ENCODE measurements at places on chromosomes 5 and 9.

GRCh38 chr9:7640231-7640630 is 159.3 kb downstream of the DMAC1 start:
- no peak for DNase-seq

GRCh38 chr5:57711471-57711870 is 228.9 kb upstream of the ACTBL2 start:
- no peak for DNase-seq

- no peak for DNase-seq
These were observed 56.3 kb downstream of the TSSK1B start for GRCh38 chr5:113378514-113378913.

DNA sequence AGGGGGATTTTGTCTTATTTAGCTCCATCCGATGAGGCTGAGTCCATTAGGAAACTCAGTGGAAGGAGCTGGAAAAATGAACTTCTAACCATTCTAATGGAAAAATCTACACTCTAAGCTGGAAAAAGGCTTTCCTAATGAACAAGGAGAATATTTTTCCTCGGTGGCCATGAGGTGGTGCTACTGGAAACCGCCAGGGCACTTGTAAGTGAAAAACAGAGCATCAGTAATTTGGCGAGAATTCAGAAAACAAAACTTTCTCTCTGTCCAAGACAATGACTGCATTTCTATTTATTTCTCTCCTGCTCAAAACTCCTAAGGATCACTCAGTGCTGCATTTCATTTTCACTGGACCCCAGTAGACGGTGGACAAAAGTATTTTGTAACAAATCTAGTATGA is 237.6 kb downstream of the TENT4A start:
- DNase-seq = no peak

- no peak for DNase-seq
These were observed 69.3 kb downstream of the COL23A1 start for GRCh38 chr5:178520851-178521250.

DNA sequence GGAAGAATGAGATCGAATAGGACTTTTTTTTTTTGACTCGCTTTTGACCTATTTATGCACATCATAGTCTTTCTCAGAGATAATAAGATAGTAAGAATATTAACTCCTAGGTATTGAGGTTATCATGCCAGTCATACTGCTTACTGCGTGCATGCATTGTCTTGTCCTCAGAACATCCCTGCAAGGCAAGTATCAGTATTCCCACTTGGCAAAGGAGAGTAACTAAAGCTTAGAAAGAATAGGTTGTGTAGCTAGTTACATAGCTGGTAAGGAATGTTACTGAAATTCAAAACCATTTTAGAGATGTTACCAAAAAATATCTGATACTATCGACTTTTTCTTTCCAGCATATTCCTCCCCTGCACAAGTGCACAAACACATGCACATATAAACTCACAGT is 296.1 kb upstream of the CLINT1 start:
- no peak for DNase-seq

- no peak for DNase-seq
These were observed 63.2 kb downstream of the PRRT1B start for GRCh38 chr9:131608493-131609037.

DNA sequence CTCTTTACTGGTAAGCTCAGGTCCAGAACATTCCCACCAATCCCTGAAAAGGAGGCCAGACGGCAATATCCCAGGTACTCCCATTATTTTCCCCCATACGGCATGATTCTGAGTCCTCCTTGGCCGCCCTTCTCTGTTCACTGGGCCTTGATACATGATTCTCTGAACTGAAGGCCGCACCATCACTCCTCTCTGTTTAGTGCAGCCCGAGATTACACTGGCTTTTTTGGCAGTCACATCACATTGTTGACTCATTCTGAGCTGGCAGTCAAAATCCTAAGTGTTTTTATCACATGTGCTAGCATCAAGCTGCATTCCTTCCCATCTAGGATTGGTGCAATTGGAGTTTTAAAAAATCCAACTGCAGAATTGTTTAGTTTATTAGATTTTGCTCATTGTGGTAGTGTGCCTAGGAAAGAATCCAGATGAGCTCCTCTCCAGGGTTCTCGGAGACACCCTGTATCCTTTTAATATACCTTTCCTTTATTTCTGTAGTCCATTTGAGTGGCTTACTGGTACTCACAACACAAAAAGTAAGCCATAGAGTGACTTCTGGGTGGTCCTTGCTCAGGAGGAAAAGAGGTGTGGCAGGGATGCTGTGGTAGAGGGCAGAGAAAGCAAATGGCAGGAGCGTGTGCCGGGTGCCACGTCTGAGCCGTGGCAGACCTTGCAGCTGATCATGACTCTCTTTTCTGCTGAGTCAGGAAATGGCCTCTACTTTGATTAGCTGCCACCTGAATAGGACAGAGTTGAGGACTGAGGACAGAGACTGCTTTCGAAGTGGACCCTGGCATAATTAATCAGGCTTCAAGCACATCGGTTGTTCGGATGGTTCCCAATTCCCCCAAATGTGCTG is 121.1 kb upstream of the IL12B start:
- no peak for DNase-seq

GRCh38 chr5:125634216-125634835 is 788.9 kb upstream of the GRAMD2B start:
- no peak for DNase-seq

GRCh38 chr5:59140133-59140532 is 557.3 kb downstream of the RAB3C start:
- no peak for DNase-seq

- no peak for DNase-seq
These were observed 219.8 kb downstream of the FBXL7 start for GRCh38 chr5:15719784-15720183.

DNA sequence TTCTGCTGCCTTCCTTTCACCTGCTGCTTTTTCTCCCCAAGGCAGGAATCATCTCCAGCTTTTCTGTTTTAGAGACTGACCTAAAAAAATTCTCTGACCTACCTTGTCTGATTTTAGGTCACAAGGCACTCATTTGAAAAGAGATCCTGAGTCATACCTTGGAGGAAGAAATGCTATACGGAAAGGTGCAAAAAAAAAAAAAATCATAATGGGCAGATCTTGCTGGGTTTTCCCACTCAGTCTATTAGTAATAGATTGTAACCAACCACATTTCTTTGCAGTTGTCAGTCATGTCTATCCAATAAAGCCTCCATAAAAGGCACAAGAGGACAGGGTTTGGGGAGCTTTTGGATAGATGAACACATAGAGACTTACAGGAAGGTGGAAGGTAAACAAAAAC is 70.0 kb downstream of the MTREX start:
- no peak for DNase-seq

GRCh38 chr5:55850839-55851674 is at the start of gene IL31RA:
IL31RA (plus strand) TSS chr5:55851357; CDS start chr5:55851571, 214 bp downstream.
- no peak for DNase-seq

GRCh38 chr5:66454186-66455078 is 141.8 kb upstream of the MAST4 start:
- no peak for DNase-seq

DNA sequence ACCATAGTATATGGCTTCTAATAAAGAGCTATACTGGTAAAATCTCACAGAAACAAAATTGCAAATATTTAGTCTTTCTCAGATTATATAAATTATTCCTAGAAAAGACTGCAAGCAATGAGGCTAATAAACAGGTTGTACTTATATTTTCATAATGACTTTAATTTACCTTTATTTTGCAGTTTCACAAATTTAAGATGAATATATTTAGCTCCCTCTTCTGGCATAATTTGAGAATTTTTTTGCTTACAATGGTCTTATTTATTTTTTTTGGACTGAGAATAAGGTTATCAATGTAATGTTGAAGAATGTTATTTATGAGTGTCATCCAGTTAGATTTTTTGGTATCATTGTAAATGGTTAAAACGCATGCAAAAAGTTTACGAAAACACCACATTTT is 56.7 kb downstream of the PIK3R1 start:
- no peak for DNase-seq

DNA sequence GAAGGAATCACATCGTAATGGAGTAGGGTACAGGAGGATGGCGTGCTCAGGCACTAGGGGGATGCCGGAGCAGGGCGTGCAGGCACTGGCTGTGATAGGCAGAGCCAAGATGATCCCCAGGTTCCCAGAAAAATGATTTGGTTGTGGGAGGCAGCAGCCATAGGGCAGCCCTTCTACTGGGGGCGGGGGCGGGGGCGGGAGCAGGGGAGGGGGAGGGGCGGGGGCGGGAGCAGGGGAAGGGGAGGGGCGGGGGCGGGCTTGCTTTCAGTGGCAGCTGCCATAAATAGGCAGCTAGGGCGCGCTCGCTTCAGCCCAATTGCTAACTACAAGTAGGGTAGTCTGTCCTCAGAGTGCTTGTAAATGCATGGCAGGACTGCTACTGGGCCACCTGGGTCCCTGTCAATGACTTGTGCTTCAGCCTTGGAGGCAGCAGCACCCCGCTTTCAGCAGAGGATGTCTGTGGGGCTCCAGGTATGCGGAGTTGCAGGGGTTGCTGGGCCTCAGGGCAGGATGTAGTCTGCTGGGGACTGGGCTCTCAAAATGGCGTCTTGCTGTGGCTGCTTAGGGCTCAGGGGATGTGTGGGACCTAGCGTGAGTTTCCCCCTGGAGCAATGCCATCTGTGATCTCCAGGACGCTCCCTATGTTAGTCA is 354.3 kb downstream of the RAB3C start:
- DNase-seq = no peak

GRCh38 chr9:38682713-38683112 is 37.2 kb downstream of the FAM240B start:
- no peak for DNase-seq

- no peak for DNase-seq
These were observed 64.2 kb downstream of the SNX24 start for GRCh38 chr5:122909470-122910100.

- DNase-seq = no peak
These were observed 80.0 kb upstream of the COL5A1 start for GRCh38 chr9:134561427-134562145.

DNA sequence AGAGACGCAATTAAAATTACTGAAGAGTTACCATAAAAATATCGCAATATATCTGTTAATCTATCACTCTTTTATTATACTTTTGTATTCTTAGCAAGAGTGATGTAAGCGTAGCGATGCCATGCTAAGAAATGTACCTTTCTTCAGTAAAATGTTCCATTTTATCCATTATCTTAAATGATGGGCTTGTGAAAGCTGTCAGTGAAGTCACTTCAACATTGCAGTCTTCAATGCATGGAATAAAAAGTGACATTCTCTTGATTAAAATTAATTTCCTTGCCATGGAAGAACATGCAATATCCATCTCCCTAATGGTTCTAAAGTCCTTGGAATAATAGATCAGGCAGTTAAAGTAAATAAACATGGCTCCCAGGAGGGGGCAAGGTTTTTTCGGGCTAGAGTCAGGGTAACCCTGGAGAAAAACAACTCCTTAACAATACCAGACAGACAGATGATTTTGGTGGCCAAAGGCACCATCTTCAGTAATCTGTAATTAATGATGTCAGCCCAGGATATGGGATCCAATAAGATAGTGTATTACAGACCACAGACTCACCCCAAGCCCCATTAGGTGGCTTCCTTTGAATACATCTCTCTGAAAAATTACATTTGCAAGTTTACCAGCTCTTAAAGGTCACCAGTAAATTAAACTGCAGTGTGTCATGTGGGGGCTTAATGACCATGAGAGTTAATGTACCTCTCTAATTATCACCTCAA is 677.1 kb downstream of the DTWD2 start:
- DNase-seq = no peak

- no peak for DNase-seq
These were observed 206.2 kb downstream of the CFAP90 start for GRCh38 chr5:7644723-7645122.

- no peak for DNase-seq
These were observed 10.2 kb downstream of the SARDH start for GRCh38 chr9:133727876-133728441.

- DNase-seq = no peak
These were observed 84.4 kb downstream of the ZSWIM6 start for GRCh38 chr5:61416420-61416819.

DNA sequence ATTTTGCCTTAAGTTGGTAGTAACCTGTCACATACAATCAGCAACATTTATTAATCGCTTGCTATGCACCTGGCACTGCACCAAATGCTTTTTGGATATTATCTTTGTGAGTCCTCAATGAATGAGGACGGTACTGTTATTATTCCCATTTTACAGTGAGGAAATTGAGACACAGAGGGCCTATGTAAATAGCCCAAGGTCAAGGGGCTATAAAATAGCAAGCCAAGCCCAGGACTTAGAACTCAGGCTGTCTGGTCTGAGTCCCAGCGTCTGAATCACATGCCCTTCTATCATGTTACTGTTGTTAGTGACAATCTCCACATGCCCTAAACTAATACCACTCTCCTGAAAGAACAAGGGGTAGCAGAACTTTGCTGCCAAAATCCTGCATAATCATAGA is 60.0 kb downstream of the ERAP1 start:
- no peak for DNase-seq

DNA sequence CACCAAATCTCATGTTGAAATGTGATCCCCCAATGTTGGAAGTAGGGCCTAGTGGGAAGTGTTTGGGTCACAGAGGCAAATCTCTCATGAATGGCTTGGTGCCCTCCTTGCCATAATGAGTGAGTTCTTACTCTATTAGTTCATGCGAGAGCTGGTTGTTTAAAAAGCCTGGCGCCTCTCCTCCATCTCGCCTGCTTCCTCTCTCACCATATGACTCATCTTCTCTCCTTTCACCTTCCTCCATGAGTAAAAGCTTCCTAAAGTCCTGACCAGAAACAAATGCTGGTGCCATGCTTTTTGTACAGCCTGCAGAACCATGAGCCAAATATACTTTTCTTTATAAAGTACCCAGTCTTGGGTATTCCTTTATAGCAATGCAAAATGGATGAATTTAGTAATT is 20.9 kb upstream of the ARHGAP26 start:
- no peak for DNase-seq

DNA sequence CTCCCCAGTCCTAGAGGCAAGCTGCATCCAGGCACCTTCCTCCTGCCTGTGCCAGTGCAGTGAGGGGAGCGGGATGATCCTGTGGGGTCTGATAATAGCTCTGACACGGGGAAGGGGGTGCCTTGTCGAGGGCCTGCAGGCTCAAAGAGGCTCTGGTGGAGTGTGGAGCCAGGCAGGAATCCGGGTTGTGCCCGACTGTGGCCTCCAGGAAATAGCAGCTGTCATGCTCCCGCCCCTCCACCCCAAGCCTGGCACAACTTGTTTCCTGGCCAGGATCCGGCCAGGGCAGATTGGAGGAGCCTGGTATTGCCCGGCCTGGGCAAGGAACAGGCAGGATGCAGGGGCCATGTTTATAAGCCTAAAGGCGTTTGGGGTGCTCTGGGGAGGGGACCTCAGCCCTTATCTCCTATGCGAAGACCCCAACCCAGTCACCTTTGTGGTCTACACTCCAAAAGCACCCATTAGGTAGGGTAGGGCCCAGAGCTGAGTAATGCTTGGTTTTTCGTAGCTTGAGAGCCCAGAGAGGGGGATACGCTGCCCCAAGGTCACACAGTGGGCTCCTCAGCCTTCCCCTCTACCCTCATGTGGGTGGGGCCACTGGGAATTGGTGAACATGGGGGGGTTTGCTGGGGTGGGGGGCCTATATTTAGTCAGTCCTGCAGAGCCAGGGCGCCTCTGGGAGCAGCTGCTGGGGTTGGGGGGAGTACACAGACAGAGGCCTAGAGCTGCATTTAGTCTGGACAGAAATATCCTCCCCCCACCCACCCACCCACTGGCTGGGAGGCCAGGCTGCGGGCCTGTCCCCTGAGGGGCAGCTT is 12.2 kb downstream of the CXXC5 start:
- DNase-seq = no peak
